Right renal cortex interstitium (tissue), 3 donors: ENCODE measurements at places on chromosomes 1 and 21. TPM values are rescaled to one million over a fixed set of nuclear protein-coding genes. Genes with fewer than 3 reads are reported as not detected.

GRCh38 chr21:35648512-35648911, 411.8 kb downstream of the SETD4 start:
- no peak for DNase-seq

DNA sequence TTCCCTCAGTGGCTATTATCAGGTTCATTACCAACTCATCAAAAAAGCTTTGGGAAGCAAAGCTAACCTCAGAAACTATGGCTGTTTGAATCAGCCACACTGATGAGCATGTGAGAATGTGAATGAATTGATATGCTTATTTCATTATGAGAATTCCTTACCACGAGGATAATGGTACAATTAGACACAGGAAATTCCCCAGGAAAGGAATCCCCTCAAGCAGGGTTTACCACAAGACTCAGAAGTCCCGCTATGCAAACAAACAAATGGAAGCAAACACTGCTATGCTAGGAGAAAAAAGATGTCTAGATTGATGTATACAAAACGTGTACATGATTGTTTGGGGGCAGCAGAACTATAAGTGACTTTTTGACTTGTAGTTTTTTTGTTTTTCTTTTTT, 205.0 kb downstream of the HMCN1 start:
- DNase-seq, result no peak

DNA sequence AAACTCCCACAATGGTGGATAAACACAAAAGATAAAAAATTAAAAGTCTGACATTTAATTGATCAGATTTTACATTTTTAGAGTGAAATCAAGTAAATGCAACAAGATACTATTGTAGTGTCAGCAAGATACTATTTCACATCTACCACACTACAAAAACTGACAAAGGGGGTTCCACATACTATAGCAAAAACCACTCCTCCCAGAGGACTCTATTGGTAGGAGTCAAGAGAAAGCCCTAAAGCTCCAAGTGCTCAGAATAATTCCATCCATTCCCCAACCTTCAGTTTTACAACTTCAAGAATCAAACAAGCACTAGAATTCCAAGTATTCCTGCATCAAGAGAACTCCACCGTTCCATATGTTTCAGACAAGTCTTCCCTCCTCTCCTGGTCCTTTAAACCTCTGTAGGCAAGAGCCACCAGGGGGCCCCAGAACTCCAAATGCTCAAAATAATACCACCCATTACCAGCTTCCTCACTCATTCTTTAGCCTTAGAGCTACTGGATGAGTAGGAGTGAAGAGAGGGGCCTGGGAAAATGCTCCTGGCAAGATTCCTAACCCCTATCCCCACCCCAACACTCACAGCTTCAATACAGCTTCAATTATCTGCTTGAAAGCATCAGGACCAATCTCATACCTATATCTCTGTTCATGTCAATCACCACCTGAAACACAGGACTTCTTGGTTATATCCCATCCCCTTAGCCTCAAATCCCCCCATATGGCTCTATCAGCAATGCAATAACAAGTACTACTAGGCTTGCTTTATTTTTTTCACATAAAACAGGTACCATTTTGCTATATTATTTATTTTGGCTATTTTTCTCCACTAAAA, 9.9 kb downstream of the TOR1AIP2 start:
- no peak for DNase-seq

The HORMAD1 gene
- not detected for polyA plus RNA-seq

GRCh38 chr21:41321211-41321907, 4.8 kb downstream of the FAM3B start:
- DNase-seq, result no peak
